ENCODE measurements at places on chromosomes 1 and 21.

GRCh38 chr1:204834336-204834735, 36.3 kb upstream of the NFASC start:
- DNase-seq, result no peak

DNA sequence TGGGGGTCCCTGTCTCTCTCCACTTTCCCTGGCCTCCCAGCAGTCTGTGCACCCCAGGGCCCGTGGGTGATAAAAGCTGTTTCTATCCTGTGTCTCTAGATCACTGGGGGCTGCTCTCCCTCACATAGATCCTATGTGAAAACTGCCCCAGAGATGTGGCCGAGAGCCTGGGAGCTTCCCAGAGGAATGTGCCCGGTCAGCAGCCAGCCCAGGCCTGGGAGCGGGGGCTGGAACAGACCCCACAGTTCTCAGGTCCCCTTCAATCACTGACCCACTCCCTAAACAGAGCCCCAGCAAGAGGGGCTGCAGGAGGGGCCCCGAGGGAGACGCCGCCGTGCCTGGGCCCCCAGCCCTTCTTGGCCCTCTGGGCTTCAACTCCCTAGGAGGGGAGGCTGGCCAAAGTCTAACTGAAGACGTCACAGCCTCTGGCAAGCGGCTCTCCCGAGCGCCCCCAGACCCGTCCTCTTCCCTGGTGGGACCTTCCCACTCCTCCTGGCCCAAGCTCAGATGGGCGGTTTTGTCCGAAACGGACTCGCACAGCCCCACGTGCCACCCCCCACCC, 403 bp downstream of the MXRA8 start:
- no peak for DNase-seq

GRCh38 chr21:41043014-41043413, 124.9 kb upstream of the BACE2 start:
- no peak for DNase-seq

DNA sequence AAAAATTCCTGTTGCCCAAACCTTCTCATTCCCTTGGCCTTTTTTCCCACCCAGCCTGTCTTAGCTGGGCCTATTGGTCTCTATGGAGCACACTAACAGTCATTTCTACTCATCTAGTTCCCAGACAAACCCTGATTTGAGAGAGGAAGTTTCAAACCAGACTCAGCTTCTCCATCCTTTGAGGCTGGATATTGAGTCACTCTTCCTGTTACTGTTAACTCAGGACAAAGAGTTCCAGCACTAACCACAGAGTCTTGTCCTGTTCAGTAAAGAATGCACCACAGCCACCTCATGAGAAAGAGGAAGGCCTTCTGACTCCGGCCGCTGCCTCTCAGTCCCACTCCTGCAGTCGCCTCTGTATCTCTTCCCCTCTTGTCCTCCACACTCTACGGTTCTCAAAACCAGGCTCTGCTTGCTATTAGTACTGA, 137.8 kb downstream of the PTPRC start:
- peak; percentile 95 for DNase-seq

GRCh38 chr1:231139125-231139649, 22.7 kb upstream of the TRIM67 start:
- no peak for DNase-seq

- no peak for DNase-seq
These were observed 147.2 kb upstream of the DPYD start for GRCh38 chr1:98068016-98068415.

- no peak for DNase-seq
These were observed 584.5 kb downstream of the MATN1 start for GRCh38 chr1:30138891-30139290.

DNA sequence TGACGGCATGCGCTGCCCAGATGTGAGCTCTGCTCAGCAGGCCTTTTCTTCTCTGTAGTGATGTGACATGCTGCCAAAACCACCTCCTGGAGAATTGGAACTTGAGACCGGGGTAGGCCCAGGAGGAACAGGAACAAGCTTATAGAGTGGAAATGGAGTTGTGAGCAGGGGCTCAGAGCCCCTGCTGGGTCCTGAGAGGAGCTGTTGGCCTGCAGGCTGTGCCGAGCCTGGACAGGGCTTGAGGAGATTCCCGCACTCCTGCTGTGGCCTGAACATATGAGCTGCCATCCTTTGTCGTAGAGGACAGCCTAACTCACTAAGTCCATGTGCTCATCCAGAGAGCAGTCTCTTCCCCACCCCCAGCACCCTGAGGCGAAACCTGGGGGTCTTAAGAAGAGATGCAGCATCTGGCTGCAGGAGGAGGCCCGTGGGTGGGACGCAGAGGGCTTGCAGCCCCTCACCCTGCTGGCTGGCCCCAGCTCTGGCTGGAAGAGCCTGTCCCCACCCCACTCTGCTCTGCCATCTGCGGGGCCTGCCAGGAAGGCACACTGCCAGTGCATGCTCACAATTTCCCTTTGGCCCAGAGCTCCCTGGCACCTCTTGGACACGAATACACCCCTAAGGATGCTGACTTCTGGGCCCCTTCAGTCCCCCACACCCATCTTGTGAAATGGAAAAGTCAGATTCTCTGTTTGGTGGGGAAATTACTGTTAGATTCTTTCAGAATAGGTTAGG, 42.5 kb downstream of the PTPRF start:
- DNase-seq, result no peak

DNA sequence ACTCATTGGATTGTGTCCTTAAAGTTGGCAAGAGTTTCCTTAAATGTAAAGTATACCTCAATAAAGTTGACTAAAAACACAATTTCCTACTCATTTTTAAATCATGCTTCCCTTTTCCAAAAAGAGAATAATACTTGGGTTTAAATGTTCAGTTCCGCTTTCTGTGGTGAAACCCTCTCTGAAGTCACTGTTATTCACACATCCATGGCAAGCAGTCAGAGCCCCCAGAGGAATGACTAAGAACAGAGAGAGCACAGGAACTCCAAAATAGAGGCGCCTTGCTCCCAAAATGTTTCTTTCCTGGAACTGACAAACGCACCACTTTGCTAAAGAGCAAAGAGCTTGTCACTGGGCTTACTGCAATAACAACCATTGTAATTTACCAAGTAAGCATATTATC, 142.5 kb downstream of the TIAM1 start:
- DNase-seq, result peak; percentile 66

- no peak for DNase-seq
These were observed 18.4 kb upstream of the FRRS1 start for GRCh38 chr1:99784809-99785255.

- no peak for DNase-seq
These were observed 172.3 kb downstream of the RWDD3 start for GRCh38 chr1:95406279-95406678.

DNA sequence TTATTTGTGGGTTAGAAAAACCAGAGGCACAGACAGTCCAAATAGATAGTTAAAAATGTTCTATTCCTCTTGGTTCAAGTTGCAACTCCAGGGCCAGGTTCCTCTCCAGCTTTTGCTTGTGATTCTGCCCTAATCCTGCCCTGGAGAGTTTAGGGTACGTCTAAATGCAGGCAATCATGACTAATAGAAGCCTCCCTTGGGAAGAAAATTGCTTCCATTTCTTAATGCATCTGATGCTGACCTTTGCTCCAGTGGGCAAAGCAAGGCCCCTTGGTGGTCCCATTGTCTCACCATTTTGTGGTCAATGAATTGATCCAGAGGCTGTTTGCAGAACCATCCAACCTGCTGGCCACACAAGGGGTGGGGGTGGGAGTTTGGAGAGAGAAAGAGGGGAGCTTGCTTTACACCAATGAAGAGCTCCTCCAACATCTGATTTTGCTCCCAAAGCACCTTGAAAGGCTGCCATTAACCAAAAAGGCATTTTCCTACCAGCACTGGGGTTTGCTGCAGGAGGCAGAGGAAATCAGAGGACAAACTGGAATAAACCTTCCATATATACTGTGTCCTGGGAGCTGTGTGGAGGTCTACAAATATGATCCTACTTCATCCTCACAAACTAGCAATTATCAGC, 31.3 kb downstream of the C8B start:
- DNase-seq, result no peak

- no peak for DNase-seq
These were observed 653.4 kb downstream of the KIF26B start for GRCh38 chr1:245807954-245808719.

DNA sequence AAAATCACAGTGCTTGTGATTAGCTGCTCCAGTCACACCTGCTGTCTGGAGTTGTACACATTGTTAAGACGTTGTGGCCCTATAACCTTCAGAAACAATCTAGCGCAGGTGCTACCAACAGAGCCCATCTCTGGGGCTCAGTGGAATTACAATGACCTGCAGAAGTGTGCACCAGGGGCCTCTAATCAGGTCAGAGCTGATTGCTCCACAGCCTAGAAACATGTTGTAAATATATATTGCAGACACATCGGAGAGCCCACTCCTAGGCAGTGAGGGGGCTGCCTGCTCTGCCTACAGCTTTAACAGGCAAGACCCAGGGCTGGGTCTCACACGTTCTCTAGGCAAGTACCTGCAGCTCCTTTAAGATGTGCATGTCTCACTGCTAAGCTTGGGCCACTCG, 302.0 kb downstream of the SIPA1L2 start:
- DNase-seq, result no peak

- no peak for DNase-seq
These were observed 283.6 kb downstream of the NPHP4 start for GRCh38 chr1:5708346-5709245.

DNA sequence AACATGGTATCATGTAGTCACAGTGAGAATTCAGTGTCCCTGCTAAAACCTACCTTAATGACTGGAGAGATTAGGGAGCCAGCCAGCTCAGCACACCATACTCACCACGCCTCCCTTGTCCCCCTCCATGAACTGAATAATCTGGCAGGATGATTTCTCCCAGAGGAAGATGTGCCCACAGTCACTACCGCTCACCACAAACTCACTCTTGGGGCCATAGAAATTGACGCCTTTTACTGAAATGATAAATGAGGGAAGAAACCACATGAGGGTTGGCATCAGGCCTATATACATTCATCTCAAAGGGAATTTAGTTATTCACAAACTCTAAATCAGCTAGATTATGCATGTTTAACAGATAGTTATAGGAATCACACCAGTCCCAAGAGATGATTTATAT, 17.4 kb downstream of the PEA15 start:
- no peak for DNase-seq

- no peak for DNase-seq
These were observed 63.5 kb downstream of the SKI start for GRCh38 chr1:2291577-2291976.

DNA sequence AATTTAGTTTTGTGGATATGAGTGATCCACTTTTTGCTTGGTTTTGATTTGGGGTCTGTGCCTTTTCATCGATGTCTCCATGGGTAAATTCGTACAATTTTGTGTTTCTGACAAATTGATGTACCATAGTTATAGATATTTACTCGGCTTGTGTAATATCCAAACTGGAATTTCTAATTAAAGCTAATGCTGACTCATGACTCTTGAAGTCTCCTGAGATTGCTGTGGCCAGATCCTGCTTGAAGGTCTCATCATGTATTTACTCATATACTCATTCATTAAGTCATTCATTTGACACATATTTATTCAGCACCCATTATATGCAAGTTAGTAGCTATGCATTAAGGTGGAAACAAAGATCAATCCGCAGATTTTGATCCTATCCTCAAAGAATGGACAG, 423.2 kb downstream of the RWDD3 start:
- no peak for DNase-seq

DNA sequence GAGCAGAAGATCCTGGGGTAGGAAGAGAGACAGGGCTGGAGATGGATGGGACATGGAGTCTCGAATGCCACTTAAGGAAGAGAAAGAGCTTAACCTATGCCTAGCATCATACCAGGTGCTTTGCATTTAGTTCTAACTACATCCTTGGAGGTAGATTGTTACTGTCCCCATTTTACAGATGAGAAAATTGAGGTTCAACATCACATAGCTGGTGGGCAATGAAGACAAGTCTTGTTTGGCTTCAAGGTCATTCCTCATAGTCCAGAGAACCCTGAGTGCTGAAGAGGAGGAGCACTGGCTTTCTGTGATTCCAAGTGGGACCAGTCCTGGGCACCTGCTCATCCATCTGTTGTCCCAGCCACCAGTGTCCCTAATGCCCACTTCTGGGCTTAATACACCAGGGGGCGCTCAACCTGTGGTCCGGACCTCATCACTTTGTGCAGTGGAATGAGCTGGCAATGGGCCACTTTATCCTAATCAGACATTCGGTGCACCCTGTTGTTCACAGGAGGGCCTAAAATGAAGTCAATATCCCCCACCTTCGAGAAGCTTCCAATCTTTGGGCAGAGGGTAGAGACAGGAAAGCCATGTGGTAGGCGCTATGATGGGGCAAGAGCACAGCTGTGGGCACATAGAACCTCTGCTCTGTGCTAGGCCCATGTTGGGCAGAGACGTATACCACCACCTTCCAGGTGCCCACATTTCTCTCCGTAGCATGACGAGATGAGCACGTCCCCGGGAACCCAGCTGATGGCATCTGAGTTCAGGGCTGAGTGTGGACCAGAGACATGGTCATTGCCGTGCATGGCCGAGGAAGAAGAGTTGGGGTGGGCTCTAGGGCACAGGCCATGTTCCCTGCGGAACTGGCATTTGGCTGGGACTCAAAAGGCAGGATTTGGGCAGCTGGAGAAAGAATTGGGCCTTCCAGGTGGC, 9.2 kb downstream of the RPS6KA1 start:
- no peak for DNase-seq

GRCh38 chr1:148318904-148319242, 164.2 kb downstream of the PPIAL4G start:
- no peak for DNase-seq

DNA sequence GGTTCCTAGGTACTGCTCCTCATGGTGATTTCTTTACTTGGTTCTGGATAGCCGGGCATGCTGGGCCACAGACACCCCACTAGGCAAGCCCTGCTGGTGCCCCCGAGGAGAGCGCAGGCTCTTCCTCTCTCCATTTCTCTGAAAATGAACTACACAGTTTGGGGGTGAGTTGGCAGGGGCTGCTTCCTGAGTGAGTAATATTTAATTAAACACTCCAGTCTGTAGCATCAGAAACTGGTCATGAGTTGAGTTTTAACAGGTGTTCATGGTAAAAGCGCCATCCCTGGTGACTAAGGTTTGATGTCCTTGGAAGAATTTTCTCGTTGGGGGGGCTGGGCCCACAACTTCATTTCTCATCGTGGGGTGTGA, 1.7 kb downstream of the SPSB1 start:
- DNase-seq, result no peak

DNA sequence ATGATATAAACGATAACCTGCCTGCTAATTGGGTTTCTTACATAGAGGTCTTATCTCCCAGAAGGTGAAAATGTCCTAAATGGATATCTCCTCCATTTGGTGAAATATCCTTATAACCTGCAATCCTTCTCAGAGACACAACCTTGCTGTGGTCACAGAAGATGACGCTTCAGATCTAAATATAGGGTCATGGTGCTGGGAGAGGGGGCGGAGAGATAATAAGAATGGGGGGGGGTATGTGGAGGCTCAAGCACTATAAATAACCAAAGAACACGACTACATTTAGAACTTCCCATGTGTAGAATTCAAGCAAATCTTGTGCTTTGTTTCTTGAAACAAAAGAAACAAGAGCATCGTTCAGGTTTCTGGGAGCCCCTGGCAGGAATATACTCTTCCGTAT, 260.6 kb upstream of the ESRRG start:
- no peak for DNase-seq

Measured in GF-D8 (cell line).